ENCODE measurements at places on chromosomes 5 and 9.

- DNase-seq, result no peak
Observed at GRCh38 chr5:8196061-8196460, 327.1 kb downstream of the MTRR start.

DNA sequence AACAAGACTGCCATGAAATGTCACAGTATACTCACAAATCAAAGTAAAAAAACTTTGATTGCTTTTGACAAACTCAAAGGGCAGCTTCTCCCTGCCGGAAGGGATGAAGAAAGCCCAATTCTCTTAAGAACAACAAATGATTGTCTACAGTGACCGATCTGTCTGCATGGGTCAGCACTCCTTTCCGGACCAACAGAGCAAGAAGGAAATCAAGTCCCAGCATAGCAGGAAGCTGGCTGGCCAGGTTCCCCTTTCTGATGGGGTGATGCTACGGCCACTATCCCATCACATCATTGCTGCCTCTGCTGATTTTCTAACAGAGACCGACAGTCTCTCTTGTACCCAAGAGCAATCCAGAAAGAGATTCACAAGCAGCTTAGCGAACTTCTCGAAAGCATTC lies 692 bp downstream of the C1QTNF3 start:
- DNase-seq, result no peak

DNA sequence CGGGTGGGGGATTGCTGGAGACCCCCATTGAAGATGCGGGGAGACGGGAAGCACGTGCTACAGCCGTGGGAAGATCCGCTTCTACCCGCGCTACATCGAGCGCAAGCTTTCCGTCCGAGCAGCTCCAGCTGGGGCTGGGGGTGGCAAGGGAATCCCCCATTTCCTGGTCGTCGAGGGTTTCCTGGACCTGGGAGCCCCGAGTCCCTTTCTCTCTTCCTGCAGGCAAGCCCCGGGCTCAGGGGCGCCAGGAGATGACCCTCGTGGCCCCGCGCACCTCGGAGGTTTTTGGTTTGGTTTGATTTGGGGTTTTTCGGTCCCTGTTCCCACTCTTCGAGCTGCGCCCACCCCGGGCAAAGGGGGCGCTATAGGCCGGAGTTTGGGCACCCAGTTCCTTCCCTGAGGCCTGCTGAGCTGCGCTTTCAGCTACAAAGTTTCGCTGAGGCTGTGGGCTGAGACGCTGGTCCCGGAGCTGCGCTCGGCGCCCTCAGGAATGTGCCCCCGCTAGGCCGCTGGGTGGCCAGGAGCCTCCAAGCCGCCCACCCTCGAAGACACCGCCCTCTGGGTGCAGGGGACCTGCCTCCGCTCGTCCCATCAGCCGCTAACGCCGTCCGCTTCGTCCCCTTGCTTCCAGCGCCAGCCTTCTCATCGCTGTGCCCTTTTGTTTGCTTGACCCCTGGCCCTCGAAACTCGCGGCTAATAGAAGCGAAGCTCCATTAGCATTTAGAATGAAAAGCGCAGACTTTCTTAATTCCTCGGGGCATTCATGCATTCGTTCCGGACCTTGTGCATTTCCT lies 2.9 kb downstream of the NR4A3 start:
- no peak for DNase-seq

GRCh38 chr9:105438141-105438806 lies 9.6 kb upstream of the FSD1L start:
- no peak for DNase-seq

DNA sequence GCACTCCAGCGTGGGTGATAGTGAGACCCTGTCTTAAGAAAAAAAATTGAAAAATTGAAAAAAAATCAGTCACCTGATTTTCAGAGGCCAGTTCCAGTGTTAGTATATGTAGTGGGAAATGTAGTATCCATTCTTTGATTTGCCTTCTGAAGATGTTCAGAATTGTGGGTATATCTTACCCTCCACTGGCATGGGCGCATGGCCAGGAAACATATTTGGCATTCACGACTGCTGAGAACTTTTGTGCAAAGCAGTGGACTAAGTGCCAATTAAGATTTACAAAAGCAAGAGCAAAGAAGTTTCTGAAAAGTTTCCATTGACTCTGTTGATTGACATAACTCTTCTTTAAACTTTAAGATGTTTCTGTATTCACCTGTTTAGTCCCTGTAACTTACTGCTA lies 2.4 kb downstream of the CAVIN4 start:
- DNase-seq, result no peak

DNA sequence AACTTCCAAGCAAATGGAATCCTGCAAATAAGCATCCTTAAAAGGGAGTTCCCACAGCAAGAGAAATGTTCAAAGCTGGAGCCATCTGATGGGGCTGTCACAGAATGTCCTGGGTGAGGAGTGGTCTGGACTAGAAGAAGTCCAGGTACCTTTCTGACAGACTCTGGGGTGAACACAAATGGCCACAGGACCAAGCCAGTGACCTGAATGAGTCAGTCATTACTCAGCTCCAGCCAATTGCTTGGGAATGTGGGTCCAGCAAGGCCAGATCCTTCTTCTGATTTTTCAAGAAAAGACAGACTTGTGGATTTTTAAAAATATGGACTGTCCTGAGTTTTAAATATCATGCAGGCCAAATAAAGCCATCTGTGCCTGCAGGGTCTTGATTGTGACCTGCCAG lies 30.1 kb downstream of the GALNT10 start:
- no peak for DNase-seq

- no peak for DNase-seq
Observed at GRCh38 chr5:15554542-15554941, 54.6 kb downstream of the FBXL7 start.

- DNase-seq, result no peak
Observed at GRCh38 chr5:100890461-100891008, 12.5 kb downstream of the ST8SIA4 start.

DNA sequence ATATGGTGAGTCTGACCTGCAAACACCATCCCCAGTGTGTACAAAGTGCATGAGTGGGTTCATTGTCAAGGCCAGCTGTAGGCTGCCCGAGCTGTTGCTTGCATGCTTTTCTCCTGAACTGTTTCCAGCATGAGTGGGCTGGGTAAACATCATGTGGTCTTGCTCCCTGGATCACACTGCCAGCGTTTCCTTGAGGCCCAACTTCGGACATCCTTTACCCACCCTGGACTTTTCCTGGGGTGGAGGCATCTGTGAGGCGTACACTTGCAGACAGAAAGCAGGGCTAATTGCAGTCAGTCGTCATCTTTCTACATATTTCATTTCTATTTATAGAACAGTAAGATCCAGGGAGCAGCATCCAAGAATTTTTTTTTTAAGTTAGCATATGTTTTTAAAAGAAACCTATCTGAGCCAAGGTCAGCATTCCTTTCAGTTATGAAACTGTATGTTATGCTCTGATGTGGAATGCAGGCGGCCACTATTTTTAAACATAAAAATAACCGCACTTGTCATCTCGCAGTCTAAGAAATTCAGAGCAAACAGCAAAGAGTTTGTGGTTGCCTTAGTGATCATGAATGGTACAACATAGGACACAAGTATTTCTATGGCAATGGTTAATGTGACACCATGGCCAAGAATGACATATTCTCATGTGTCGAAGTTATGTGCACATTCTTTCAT lies 106.5 kb upstream of the DMRT1 start:
- no peak for DNase-seq

- peak; percentile 73 for DNase-seq
Observed at GRCh38 chr5:95631991-95632675, 12.2 kb downstream of the GPR150 start.

DNA sequence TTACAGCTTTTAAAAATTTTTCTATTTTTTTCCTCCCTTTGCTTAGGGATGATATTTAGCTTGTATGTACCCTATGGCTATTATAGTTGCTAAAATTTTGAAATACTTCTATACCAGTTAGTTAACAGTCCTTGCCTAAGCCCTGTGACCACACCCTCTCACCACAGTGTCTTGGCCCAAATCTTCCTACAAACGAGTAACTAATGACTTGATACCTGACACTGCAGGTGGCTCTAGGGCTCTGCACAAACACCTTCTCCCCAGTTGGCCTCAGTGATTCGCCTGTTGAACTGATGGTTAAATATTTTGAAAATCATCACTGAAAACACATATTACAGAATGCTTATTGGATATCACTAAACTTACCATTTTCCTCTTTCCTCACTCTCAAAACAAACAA lies 449.6 kb upstream of the CHD1 start:
- DNase-seq, result no peak

DNA sequence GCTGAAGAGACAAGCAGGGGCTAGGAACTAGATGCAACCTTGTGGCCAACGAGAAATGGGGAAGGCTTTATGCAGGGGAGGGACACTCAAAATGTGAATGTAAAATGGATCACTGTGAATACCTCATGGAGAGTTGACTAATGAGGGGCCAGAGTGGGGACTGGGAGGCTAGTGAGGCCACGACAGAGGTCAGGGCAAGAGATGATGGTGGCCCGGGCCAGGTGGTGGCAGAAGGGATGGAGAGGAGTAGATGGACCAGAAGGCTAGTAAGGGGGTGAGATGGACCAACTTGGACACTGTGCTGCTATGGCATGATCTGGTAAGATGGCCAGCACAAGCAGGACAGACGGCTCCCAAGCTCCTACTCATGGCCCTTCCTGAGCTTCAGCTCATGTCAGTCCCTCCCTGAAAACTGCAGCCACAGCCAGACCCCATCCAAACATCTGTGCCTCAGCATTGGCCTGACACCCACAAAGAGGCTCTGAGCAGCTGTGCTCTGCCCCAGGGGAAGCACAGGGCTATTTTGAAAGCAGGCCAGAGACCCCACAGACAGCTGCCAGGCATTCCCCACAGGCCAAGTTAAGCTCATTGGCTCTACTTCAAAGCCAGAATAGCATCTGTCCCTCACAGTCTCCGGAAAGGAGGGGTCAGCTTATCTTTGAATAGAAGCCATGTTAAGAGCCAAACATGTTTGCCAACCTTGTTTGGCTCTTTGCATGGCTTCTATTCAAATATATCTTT lies 22.1 kb downstream of the P4HA2 start:
- no peak for DNase-seq

DNA sequence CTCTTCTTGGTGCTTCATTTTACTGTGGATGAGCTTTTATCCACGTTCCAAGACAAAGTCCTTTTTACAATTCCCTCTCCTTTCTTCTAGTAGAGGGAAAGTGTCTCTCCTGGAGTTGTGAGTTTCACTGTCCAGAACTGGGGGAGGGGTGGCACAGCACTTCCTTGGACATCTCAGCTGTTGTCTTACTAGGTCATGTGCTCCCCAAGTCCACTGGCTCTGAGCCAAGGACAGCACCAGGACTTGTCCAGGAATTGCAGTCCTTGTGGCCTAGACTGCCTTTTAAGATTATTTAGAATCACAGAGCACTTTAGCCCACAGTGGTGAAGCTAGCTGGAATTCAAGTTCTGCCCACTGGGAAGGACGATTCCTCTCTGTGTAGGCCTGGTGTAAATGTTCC lies 700.2 kb upstream of the PTPRD start:
- DNase-seq, result no peak
